Right lung (tissue), 10 donors: ENCODE measurements at places on chromosomes 4 and X. TPM values are rescaled to one million over a fixed set of nuclear protein-coding genes. Genes with fewer than 3 reads are reported as not detected.
A peak's percentile ranks its signal among the peaks of the same experiment; 100 is the strongest.

GRCh38 chr4:148515248-148515647, 73.0 kb upstream of the NR3C2 start:
- DNase-seq: no peak

GRCh38 chr4:6043188-6043587, 25.0 kb upstream of the C4orf50 start:
- no peak for DNase-seq

GRCh38 chr4:111492496-111492895, 652.8 kb upstream of the FAM241A start:
- DNase-seq: no peak

GRCh38 chrX:131812847-131813825, 210.0 kb upstream of the STK26 start:
- DNase-seq: peak; percentile 92

Gene DLG3
- polyA plus RNA-seq: 55.0 TPM

DNA sequence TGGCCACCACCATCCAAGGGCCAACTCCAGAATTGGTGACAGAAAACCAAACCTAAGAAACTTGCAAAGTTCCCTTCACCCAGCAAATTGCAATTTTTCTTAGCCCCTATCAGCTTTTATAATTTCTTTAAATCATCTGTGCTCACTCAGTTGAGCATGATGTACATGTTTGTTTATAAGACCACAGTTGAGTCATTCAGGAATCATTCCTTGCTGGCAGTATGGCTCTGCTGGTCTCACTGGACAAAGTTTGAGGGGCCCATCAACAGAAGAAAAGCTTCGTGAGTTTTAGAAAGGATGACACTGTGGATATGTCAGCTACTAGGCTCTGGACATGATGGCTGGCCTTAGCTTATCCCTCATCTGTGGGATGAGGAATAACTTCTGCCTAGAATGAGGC, 4.0 kb downstream of the TRPC5 start:
- no peak for DNase-seq

- DNase-seq: no peak
These were observed 163.3 kb upstream of the PABPC4L start for GRCh38 chr4:134364928-134365327.

Gene UGT2B17
- polyA plus RNA-seq: 2.9 TPM

Gene CCSER1
- polyA plus RNA-seq: 1.7 TPM

DNA sequence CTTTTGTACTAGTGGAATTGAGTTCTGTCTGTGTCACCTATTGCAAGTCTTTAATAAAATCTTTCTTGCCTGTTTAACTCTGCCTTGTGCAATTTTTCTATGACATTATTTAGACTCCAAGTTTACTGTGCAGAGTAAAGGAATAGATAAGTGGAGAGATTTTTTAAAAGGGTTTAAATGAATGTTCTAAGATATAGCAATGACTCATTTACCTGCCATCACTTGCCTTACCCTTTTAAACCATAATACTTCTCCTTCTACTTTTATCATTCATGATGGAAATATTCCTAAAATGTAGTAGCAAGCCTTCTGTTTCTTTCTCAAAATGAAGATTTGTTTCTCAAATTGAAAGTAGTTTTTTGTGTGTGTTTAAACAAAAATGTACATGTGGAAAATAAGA, 782.8 kb upstream of the MAGEB2 start:
- no peak for DNase-seq

DNA sequence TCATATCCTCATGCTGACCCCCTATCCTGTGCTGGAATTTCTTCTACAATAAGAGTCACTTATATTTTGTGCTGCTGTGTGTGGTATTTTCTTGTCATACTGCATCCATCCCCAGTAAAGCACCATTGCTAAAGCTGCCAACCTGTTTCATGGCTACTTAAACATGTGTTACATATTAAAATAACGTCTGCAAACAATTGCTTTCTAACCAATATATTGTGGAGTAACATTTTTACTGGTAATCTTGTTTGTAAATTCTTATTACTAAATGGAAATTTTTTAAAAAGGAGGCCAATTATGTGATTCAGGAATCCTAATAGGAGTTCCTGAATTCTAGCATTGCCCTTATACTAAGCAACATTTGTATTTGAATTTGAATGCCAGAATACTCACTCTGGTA, 160.3 kb upstream of the VEGFC start:
- DNase-seq: no peak

- DNase-seq: no peak
These were observed 99.3 kb upstream of the EGFL6 start for GRCh38 chrX:13469963-13470684.

DNA sequence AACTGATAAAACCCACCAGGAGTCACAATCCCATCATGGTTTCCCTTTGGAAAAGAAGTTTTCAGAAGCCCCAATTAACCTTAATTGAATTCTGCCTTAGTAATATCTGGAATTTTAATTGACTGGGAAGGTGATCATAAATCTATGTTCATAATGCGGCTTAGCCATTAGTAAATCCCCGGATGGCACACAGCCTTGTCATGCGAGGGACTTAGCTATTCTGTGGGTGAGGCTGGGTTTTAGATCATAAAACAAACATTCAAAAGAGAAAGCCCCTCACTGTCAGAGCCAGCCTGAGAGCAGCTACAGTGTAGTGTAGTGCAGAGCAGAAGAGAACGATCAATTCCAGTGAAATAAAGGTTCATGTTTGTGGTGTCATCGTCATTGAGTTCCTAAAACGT, 124.0 kb upstream of the NOCT start:
- no peak for DNase-seq

DNA sequence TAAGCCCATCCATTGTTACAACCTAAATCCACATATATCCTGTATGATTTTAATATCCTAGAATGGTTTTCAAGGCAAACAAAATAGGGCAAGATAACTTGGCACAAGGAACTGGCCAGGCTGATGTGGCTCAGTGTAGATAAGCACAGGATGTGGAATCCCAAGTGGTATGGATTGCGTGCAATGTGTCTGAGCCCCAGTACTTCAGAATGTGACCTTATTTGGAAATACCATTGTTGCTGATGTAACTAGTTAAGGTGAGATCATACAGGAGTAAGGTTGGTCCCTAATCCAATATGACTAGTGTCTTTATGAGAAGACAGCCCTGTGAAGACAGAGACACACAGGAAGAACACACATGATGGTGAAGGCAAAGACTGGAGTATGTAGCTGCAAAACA, 72.4 kb downstream of the IL21 start:
- DNase-seq: no peak

Gene SMIM9
- polyA plus RNA-seq: not detected

- DNase-seq: no peak
These were observed 46.5 kb downstream of the JAKMIP1 start for GRCh38 chr4:6153874-6154273.
